Suppressor macrophage treated with lipopolysaccharide for 4 hours (primary cell): ENCODE measurements at places on chromosomes 4 and X.

DNA sequence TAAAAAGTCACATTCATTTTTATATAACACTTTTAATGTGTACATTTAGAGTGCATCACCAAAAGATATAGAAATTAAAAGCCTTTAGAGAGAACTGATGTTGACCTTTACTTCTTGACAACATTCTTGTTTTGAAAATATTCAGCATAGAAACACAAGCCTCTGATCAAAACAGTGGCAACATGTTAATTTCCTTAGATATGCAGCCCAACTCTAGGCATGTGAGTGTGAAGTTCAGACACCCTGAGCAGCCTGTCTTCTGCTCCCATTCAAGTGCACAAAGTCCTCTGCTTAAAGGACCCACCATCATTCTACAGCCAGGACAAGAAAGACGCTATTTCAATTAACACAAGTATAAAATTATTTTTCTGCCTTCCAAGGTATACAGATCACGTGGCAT lies 60.0 kb downstream of the PPP3CA start:
- DNase-seq, result no peak

DNA sequence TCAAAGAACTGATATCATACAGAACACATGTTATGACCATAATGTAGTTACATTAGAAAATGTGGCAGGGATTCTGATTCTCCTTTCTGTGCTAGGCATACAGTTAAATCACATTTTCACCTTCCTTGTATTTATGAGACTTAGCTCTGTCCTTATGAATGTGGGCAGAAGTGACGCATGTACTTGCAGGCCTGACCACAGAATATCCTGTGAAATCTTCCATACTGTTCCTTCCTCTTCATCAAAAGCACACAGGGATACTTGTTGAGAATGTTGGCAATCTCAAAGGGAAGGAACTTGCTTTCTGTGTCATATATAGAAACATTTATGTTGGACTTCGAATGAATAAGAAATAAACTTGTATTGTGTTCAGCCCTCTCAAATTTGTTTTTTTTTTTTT lies 17.2 kb upstream of the MYOZ2 start:
- DNase-seq, result peak; percentile 80

DNA sequence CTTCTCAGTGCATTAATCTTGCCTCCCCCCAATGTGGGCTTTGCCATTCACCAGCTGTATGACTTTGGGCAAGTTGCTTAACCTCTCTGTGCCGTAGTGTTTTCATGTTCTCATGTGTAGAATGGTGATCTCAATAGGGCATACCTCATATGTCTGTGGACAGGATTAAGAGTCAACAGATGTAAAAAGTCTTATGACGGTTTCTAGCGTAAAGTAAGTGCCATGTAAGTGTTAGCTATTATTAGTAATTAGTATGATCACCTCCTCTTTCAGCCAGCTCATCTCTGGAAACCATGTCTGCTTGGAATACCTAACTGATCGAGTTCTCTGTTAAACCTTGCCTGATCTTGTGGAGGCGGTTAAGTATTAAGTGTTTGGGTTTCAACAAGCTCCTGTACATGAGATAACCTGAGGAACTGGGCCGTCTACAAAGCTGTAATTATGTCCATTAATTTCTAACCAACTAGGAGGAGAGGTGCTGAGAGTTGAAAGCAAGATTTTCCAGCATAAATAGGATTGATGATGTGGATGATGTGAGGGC lies 66.3 kb downstream of the TSC22D3 start:
- no peak for DNase-seq

- no peak for DNase-seq
Measured at GRCh38 chr4:146159384-146160058, 16.0 kb upstream of the LSM6 start.

GRCh38 chr4:39621582-39621981 lies 17.1 kb downstream of the SMIM14 start:
- no peak for DNase-seq

DNA sequence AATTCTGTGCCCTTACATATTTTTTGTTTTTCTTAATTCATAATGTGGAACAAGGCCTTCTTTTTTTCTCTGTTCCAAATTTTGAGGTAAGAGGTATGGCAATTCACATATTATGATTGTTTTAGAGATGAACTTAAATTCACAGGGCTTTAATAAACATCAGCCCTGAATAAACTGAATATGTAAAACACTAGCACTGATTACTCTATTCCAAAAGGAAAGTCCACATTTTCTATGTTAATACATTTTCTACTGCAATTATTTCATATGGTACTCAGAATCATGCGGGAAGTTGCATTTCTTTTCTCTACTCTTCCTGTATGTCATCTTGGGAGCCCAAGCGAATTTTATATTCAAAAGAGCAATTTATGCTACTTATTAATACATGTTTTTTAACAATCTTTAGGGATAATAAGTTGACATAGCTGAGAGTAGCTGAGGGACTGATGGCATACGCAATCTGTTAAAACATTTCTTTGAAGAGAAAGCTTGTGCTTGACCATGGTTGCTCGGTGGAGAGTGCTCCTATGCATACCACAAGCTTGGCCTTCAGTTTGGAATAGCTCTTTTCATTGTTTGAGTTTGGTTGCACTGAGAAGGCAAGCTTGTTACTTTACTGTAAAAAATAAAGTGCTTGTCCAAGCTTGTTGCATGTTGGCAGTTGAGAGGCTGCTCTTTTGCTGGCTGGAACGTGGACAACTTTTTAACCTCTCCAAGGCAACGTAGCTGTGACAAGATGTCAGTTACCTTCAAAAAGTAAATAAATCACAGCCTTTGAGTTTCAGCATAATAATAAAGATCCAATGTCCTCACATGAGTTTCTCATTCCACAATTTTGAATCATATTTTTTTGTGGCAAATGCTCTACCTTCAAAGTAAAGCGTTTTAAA lies 196.3 kb upstream of the SPRY1 start:
- no peak for DNase-seq

DNA sequence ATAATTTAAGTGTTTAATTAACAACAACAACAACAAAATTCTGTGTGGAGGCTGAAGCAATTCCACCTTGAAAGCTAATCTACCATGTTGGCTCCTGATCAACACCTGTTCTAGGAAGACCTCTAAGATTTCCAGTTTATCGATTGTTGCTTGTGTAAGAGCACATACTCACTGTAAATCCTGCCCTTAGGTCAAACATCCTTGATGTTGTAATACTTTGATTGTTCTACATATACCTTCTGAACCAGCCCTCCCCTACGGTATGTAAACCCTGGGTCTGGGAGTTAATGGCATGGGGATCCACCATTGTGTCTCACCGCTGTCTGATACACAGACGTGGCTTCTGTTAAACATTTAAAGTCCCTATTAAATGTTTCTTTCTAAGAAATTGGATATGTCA lies 73.2 kb downstream of the RASL11B start:
- DNase-seq, result no peak

DNA sequence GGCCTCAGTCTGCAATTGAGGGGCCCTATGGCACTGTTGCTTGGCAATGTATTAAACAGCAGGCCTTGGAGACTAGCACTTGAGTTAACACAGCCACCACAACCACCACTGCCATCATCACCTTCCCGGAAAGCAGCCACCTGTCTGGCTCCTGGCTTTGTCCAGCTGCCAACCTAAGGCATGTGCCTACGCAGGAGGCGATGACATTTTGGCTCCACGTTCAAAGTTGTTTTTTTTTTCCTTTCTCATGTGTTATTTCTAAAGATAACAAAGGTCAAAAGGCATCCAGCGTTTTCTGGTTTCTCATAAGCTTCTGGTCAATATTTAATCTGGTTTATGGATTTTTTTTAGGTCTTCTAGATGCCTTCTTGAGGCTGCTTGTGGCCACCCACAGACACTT lies 7.5 kb downstream of the CLDN2 start:
- DNase-seq, result no peak

DNA sequence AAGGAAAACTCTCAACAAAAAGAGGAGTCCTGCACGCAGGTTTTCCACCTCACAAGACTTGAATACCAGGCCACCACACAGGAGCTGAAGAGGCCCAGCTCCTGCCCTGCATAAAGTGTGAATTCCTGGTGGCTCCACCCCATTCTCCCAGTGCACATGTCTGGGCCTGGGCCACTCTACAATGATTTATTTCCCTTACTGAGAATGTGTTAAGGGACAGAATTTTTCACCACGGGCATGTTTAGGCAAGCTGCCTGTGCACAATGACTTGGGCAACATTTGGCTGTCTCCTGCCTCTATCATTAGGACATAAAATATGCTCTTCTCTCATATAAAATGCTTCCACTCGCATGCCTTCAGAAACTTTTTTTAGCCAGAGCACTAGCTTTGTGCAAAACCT lies 197.1 kb downstream of the SLC7A11 start:
- no peak for DNase-seq

DNA sequence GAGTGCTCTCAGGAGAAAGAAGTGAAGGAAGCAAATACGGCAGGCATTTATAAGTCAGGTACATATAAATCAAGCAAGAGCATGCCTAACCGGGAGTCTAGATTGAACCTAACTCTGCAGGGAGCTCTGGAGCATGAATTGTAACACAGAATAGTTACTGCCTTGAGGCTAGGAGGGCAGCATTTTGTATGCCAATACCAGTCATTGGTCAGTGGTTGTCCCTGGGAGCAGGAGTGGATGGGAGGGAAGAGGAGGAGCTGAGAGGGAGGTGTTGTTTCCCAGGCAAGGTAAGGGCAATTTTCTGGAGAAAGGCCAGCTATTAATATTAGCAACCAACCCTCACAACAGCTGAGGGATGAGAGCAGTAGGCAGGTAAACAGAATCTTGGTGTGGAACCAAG lies 224.7 kb upstream of the DCAF8L1 start:
- DNase-seq, result no peak

- DNase-seq, result no peak
Measured at GRCh38 chrX:111470681-111471403, 40.6 kb upstream of the SERTM2 start.

DNA sequence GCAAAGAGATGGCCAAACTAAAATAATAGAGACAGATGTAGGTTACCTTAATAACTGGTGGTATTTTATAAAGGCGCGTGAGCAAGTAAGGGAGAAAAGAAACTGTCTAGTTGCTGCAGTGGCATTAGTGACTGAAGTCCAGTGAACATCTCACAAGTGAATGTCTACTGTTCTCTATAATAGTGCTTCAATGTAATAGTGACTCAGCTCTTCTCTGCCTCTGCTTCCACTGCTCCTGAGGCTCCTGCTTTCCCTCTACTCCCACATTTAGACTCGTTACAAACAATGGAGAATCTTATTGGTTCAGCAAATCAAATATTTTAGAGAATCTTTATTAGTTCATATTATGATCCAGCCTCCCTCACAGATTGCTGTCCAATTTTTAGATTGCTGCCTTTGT lies 779.1 kb upstream of the HTR2C start:
- no peak for DNase-seq

DNA sequence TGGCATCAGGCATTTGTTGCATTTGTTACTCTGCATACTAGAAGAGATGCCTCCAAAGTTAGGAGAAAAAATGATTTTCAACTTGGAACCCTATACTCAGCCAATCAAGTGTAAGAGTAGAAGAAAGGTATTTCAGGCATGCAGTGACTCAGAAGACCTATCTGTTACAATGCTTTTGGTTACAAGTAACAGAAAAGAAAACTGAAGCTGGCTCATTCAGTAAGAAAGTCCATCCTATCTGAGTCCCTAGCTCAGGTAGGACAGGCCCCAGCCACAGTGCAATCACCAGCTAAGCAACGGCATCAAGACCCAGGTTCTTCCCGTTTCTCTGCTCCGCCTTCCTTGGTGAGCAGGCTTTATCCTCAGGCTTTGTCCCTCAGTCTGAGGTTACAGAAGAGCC lies 23.3 kb downstream of the MECP2 start:
- no peak for DNase-seq

- no peak for DNase-seq
Measured at GRCh38 chrX:108426262-108426661, 12.0 kb downstream of the COL4A6 start.

DNA sequence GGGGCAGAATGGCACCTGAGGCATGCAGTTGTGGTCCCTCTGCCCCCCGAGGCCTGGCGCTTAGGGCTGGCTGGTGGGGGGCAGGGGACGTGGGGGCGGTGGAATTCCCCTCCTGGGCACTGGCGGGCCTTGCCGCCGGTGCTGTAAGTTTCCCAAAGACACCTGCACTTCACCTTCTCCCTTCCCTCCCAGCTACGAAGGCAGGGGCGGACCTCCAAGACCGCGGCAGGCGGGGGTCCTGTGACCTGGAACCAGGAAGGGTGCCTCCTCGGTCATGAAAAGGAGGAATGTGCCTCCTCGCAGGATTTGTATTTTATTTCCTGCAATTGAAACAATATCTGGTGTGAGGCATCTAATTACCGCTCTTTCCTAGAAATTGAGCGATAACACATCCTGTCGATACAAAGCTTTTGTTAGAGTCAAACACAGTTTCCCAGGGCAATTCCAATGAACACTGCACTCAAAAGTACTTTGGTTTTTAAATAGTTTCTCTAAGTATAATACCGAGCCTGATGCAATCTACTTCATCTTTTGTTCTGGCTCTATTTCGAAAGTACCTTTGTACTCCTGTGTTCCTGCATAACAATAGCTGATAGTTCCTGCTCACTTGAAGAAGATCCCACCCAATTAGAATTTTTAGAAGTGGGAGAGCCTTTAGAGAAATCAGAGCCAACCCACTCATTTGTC lies 12.3 kb upstream of the ADRA2C start:
- no peak for DNase-seq

- no peak for DNase-seq
Measured at GRCh38 chr4:12579172-12579571, 905.0 kb downstream of the RAB28 start.

DNA sequence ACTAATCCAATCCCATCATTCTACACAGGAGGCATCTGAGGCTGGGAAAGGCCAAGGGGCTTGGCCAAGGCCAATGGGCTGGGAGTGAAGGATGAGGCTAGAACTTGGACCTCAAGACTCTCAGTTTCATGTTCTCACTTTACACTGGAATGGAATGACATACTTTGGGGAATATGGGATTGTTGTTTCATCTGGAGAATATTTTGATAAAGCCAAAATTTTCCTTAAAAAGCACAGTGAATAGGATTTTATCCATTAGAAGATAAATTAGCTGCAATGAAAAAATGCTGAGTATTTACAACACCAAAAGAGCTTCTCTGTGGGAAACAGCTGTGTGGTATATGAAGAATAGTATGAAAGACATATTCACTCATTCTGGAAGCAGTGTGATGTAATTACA lies 29.3 kb downstream of the SMIM20 start:
- DNase-seq, result no peak
